HCT116 (cell line): ENCODE measurements at places on chromosomes 3 and 15. TPM values are rescaled to one million over a fixed set of nuclear protein-coding genes. Genes with fewer than 3 reads are reported as not detected.

The CLDN16 gene
- total RNA-seq: not detected

The SNTN gene
- not detected for total RNA-seq

The GORASP1 gene
- total RNA-seq: 38.8 TPM

- peaks cover 10% of the 10 kb centered on the region for H3K4me1 ChIP-seq
- no peak overlapping the region for H3K4me3 ChIP-seq
- H3K27ac ChIP-seq: no peak overlapping the region
- no peaks in the 10 kb centered on the region for H3K27me3 ChIP-seq
Measured at GRCh38 chr15:78929536-78930264, 15.1 kb downstream of the CTSH start.

The PLA2G4E gene
- total RNA-seq: not detected

DNA sequence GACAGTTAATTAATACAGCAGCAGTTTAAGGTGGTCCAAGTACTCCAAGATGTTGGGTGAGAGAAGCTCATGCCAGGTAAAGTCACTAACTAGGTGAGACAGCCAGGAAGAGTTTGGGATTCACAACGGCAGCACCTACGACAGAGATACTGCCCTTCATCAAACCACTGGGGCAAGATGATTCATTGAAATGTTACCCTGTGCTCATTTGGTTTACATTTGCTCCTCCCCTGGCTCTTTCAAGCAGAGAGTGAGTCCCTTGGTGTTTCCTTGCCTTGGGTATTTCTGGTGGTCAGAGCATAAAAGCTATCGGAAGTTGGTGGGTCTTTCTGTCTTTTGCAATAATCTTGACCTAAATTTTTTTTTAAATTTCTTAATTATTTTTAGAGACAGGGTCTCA lies 19.9 kb upstream of the PDE8A start:
- H3K27me3 ChIP-seq: no peaks in the 10 kb centered on the region
- H3K36me3 ChIP-seq: no peaks in the 10 kb centered on the region
- no peak overlapping the region for H3K4me3 ChIP-seq
- DNase-seq: no peak
- H3K4me1 ChIP-seq: no peaks in the 10 kb centered on the region

- no peak overlapping the region for H3K27ac ChIP-seq
- no peak overlapping the region for H3K4me3 ChIP-seq
Measured at GRCh38 chr3:42130329-42131070, 39.3 kb downstream of the TRAK1 start.

The CDHR4 gene
- total RNA-seq: not detected
